Stimulated activated CD4-positive, alpha-beta T cell treated with anti-CD3 and anti-CD28 coated beads, Interleukin-12 subunit alpha, Interleukin-12 subunit beta, amount 100 ng/mL, for 48 hours (primary cell): ENCODE measurements at places on chromosomes 7 and 10.

GRCh38 chr7:87627634-87627994, 584 bp upstream of the RUNDC3B start:
- DNase-seq = no peak

GRCh38 chr10:117360016-117360415, 15.2 kb downstream of the PDZD8 start:
- no peak for DNase-seq

- peak; percentile 43 for DNase-seq
These were observed 65.9 kb upstream of the CC2D2B start for GRCh38 chr10:95841661-95842498.

DNA sequence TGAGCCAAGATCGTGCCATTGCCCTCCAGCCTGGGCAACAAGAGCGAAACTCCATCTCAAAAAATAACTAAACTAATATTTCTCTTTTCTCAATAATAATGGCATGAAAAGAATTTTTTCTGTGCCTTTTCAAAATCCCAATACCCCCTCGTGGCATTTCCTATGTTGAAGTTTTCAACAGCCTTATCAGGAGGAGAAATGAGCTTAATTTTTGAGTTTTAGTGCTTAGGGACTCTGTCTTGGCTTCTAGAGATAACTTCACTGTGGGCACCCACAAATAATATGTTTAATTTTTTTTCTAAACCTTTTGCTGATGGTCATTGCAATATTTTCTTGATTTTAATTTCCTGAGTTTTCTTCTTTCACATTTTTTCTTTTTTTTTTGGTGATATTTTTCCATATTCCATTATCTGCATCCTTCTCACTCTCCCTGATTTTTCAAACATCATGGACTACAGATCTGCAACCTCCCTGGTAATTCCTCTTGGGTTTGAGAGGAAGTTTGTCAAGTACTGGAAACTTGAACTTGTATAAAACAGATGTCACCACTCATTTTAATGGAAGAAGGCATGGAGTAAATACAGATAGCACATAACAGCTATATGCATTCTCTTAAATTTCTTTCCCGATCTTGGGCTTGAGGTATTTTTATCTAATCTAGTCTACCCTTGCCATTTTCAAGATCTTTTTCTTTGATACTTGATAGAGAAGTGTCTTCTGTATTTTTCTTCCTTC, 84.0 kb downstream of the KAT6B start:
- no peak for DNase-seq

DNA sequence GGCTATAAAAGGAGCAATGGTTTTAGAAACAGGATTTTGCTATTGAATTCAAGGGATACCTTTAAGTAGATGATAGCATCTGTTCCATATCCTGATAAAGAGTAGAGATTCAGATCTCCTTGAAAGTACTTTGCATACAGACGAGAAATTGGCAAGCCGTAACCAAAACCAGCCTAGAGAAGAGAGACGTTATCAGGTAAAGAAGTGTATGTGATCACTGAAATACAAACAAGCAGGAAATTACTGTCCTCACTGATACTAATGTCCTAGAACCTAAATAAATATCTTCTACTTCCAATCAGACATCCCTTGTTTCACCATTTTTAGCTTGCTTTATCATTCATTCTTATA, 9.4 kb downstream of the PDK4 start:
- no peak for DNase-seq

GRCh38 chr10:60853107-60853506, 74.8 kb downstream of the CDK1 start:
- no peak for DNase-seq

GRCh38 chr10:90879062-90879461, 7.3 kb downstream of the RPP30 start:
- no peak for DNase-seq

DNA sequence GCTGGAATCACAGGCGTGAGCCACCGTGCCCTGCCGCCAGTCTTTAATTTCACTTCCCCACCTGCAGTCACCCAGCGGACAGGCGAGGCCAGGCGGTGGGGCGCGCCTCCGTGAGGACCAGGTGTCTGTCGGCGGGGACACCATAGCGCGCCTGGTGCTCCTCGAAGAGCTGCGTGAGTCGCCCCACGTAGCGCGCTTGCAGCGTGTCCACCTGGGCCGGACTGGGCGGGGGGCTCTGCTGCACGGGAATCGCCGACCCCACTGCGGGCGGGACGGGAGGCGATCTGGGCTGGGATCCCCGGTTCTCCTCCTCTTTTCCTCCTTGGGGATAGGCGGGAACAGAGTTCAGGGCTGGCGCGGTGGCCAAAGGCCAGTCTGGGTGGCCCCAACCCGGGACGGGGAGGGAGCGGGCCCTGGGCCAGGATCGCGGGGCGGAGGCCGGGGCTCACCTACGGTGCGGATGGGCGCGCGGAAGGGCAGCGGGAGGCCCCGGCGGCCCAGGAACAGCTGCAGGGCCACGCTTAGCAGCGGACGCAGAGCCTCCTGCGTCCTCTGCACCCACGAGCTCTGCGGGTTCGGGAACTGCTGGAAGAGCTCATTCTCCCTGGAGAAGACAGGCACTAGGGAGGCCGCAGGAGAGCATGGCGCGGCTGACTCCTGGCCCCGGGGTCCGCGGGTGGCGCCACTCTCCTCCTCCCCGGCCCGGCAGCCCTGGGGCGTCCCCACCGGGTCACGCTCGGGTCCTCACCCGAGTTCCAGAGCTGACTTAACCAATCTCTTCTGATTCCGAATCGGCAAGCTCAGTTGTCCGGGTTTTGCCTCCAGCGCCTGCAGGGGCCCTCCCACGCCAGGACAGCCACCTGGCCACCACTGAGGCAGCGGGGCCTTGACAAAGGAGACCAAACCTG, 1.1 kb upstream of the MOGAT3 start:
- no peak for DNase-seq

- peak; percentile 28 for DNase-seq
These were observed 247.4 kb downstream of the ELMO1 start for GRCh38 chr7:37201003-37201875.

GRCh38 chr7:2354939-2355704, 495 bp downstream of the EIF3B start:
- DNase-seq = peak; percentile 30

GRCh38 chr10:100828738-100829096, 83.3 kb downstream of the PAX2 start:
- DNase-seq = no peak

- DNase-seq = no peak
These were observed 70.3 kb upstream of the LOXL4 start for GRCh38 chr10:98338318-98338717.

DNA sequence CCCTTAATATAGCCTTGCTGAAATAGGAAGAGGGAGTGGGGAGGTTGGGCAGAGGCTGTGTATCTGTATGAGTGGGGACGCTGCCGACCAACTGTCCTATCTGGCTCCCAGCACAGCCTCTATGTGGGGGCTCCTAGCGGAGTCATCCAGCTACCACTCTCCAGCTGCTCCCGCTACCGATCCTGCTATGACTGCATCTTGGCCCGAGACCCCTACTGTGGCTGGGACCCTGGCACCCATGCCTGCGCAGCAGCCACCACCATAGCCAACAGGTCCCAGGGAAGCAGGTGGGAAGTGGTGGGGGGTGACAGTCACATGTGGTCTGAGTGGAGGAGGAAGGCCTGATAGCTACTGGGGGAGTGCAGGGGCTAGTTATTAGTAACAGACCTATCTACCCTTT, 6.6 kb downstream of the MRPL43 start:
- no peak for DNase-seq

- DNase-seq = no peak
These were observed 70.3 kb downstream of the OGDH start for GRCh38 chr7:44676776-44677175.

GRCh38 chr10:88062798-88063472, 199.5 kb downstream of the PTEN start:
- no peak for DNase-seq

DNA sequence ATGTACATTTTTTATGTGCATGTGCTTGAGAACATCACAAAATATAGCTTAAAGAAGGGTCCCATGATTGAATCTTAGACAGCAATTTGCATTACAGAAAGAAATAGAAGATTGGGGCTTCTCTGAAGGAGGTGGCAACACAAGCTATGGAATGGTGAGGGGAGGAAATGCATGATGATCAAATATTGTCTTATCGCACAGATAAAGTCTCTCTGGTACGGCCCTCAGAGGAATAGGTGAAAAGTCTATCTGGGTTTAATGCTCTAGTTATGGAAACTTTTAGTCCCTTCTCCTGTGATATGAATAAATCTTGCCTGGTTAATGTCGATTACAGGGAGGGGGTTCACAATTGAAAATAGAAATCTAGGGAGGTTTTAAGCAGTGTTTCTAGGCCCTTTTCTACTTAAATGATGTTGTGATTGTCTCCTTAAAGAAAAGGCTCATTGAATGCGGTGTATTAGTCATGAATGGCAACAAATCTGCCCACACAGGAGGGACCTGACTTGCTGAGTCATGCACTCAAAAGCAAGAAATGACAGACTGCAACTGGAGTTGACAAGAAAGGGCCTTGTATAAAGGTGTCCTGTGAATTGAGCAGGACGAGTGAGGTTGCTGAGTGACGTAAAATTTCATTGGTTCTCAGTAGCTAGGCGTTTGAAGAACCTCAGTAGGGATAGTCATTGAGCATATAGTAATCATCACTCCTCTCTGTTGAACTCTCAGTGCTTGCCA, 133.4 kb upstream of the CSTF2T start:
- DNase-seq = peak; percentile 26

DNA sequence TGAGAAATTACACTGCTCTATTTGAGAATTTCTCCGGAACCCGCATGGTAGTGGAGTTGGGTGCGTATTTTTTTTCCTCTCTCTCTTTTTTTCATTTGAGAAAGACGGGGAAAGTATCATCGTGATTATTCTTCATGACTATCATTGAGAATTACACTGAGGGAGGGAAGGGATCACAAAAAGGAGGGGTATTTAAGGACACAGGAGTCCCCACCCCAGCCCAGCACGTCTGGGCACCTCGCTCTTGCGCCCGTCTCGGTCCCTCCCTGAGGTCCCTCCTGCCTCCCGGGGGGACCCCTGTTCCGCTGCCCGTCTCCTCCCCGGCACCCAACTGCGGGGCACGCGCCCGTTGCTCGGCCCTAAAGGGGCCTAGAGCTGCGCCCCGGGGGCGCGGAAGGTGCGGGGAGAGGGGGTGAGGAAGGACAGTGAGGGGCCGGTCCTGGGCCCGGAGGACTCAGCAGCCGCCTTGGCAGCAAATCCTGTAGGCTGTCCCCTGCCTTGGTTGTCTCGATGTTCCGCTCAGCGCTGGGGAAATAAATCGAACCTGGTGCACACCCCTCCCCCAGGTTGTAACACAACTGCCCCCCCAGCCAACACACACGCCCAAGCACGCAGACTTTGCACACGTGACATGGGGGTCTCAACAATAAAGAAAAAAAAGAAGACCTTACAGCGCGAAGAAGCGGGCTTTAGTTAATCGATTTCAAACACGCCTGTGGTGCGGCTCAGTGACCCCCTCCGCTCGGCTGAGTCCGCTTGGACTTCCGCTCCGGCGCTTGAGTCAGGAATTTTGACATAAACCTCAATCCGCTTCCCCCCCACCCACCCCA, 18.6 kb upstream of the GATA3 start:
- no peak for DNase-seq

GRCh38 chr10:66349076-66349475, 576.8 kb upstream of the LRRTM3 start:
- DNase-seq = no peak

GRCh38 chr10:5895804-5896203, 5.8 kb downstream of the FBH1 start:
- DNase-seq = no peak

GRCh38 chr7:136523571-136523970, 344.9 kb upstream of the CHRM2 start:
- DNase-seq = no peak

GRCh38 chr7:29282819-29283414, 88.3 kb downstream of the CHN2 start:
- no peak for DNase-seq

GRCh38 chr7:128865996-128866877, 3.6 kb downstream of the ATP6V1F start:
- no peak for DNase-seq

DNA sequence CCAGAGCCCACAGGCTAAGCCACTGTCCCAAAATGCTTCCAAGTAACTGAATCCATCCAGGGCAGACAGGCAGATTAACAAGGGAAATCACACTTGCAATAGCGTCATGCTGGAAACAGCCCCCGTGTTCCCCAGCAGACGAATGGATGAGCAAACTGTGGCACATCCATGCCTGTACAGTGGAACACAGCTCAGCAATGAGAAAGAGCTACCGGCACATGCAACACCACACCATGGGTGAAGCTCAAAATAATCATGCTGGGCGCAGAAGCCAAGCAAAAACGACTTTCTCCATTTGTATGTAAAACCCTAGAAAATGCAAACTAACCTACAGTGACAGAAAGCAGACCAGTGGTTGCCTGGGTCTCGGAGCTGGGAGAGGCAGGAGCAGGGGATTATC, 153.1 kb downstream of the SLIT1 start:
- DNase-seq = no peak

GRCh38 chr7:27095050-27095896, 527 bp downstream of the HOXA1 start:
- no peak for DNase-seq

DNA sequence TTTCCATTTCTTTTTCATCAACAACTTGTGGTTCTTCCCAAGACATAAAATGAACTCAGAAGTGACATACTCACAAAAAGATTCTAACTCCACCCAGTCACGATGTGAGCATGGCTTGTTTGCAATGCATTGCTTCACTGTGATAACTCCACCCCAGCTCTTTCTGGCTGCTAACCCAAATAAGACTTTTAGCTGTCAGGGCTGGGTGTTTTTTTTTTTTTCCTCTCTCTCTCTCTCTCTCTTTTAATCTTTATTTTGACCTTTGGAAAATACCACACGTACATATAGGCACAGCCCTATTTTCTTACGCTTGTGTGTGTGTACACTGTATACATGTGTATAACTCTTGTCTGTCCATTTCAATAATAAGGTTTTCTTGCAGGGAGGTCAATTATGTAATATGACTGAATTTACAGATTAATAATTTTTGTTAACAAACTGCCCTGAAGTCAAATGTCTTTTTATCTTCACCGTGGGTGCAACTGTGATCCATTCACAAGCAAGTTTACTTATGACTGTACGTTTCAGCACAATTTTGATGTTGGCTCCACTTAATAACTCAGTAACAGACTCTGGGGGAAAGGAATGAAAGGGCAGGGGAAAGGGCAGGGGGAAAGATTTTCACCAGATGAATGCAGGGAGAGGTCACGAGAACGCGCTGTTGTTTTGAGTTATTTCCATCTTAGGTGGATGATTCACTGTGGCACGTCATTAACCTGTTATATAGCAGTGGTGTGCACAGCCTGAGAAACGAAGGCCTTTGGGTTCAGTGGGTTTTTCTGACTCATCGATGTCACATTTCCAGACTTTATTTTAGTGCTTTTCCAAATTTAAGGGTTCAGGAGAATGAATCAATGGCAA, 49.1 kb downstream of the APBB1IP start:
- peak; percentile 72 for DNase-seq

- DNase-seq = no peak
These were observed 429.1 kb downstream of the ACTR3B start for GRCh38 chr7:153188630-153189029.

GRCh38 chr7:98968621-98969020, 90.3 kb downstream of the TRRAP start:
- no peak for DNase-seq

- no peak for DNase-seq
These were observed 863 bp downstream of the CCNY start for GRCh38 chr10:35336921-35337823.
